ENCODE measurements at places on chromosomes 5 and 9. TPM values are rescaled to one million over a fixed set of nuclear protein-coding genes. Genes with fewer than 3 reads are reported as not detected.
A peak's percentile ranks its signal among the peaks of the same experiment; 100 is the strongest.

DNA sequence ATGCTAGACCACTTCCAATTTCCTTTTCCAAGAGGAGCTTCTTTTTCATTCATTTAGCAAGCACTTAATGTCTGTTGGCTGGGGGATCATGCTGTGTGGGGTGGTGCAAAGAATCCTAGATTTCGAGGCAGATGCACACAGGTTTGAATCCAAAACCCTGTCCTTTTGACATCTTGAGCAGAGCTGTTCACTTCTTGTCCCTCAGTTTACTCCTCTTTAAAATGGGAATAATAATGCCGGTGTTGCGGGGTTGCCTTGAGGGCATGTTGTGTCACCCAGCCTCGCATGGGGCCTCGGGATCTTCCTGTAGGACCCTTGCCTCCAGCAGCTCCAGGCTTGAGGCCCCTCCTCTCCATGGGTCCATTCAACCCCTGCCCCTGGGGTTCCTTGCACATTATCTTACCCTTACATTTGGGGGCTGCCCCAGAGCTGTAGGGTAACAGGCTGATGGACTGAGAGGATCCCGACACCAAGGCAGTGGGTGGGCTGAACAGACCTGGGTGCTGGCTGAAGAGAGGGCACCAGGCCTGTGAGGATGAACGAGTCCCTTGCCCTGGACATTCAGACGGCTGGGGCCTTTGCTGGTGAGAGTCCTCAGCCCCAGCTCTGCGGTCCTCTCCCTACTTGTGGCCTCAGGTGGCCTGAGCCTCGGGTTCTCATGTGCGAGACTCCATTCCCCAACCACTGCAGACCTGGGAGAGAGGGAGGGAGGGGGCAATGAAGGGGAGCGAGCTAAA lies 145.8 kb downstream of the BARX1 start:
- DNase-seq, result no peak

FOXI1 gene
- total RNA-seq, result not detected

- no peak for DNase-seq
Measured at GRCh38 chr5:41334221-41334620, 120.9 kb upstream of the C6 start.

DNA sequence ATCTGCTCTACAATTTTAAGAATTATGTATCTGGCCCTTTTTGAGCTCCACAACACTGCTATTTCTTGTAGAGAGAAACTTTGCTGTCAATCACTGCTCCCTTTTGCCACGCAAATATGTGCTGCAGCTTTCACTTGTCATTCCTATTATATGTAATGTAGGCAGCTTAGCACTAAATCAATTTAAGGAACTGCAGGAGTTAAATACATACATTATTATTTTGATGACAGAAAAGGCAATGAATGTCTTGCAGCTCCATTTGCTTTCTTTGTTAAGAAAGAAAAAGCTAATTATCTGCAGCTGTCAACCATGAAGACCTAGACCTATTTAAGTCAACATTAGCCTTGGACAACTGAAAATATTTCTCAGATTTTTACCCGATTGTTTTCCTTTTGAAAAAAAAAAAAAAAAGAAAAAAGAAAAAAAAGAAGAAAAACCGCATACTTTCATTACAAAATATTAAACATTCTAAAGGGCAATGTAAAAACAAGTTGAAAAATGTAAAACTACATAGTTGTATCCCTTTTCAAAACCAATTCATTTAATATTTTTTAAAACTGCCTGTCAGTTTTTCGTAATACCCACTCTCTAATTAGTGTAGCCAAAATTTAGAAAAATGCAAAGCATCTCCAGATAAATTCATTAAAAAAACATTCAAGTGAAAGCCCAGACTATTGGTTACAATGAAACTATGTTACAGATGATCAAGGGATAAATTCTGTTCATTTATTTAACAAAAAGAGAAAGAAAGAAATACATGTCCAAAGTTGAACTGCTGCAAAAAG lies 57.2 kb downstream of the RFX3 start:
- no peak for DNase-seq

EIF4E1B gene
- total RNA-seq, result not detected

- DNase-seq, result no peak
Measured at GRCh38 chr9:83382421-83382820, 155.8 kb downstream of the FRMD3 start.

- peak; percentile 66 for DNase-seq
Measured at GRCh38 chr9:128412120-128412790, 8.4 kb upstream of the CERCAM start.

GRCh38 chr9:137041124-137041523 lies 4.9 kb downstream of the NPDC1 start:
- DNase-seq, result no peak

TCF7 gene
- total RNA-seq, result 19.2 TPM

FOXD1 gene
- total RNA-seq, result 0.38 TPM

DNA sequence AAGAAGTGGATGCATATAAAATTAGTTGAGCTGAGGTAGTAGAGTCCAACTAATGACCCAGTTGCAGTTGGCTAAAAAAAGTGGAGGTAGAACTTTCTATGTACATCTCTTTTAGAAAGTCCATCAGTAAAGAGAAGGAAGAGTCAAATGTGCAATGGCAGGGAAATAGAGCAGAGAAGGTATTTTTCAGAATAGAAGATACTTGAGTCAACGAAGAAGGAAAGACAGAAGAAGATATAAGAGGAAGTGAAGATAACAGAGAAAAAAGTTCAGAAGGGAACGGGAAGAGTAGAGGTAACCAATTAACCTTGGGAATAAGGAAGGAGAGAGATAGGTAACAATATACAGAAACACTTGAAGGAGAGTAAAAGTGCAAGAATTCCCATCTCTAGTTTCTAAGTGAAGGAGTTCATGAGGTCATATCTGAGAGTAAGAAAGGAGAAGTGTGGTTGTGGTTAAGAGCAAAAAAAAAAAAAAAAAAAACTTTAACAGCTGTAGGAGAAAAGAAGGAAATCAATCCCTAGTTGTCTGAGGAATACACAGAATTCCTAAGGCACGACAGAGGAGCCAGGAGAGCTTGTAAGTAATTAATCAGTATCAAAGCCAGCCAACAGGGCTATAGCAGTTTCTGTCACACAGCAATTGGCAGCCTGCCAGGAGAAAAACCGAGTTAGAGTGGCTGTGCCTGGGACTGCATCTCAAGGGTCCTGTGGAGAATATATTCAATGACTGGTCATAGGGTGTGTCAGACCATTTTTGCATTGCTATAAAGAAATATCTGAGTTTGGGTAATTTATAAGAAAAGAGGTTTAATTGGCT lies 61.0 kb downstream of the ARL15 start:
- DNase-seq, result no peak

GPR151 gene
- not detected for total RNA-seq

DNA sequence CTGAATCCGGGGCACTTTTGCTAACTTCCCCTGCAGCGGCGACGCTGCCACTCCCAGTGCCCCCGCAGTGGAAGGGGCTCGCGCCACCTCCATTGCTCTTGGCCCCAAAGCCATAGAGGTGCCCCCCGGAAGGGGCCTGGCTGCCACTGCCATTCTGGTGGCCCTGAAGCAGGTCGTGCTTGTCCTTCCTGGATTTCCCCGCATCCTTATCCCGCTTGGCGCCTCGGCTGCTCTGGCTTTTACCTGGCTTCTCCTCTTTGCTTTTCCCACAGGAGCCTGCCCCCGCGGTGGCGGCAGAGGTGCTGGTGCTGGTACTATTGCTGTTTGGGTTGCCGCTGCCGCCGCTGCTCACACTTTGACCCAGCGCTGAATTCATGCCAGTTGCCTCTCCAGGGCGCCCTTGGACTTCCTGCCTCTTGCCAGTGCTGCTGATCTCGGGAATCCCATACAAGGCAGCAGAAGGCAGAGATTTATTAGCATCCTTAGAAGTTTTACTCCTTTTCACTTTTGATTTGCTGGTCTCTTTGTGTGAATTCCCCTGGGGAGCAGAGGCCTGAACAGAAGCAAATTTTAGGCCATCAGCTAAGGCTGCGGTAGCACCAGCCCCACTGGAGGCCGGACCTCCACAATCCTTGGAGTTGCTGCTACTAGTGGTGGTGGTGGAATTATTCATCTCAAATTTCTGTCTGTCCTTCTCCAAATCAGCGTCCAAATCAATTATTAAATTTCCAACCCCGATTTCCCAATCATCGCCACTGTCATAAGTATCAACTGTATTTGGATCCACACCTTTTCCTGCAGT lies 2.1 kb downstream of the ZNF608 start:
- DNase-seq, result no peak

NUTM2F gene
- total RNA-seq, result not detected

SLC45A2 gene
- total RNA-seq, result 0.23 TPM

DNA sequence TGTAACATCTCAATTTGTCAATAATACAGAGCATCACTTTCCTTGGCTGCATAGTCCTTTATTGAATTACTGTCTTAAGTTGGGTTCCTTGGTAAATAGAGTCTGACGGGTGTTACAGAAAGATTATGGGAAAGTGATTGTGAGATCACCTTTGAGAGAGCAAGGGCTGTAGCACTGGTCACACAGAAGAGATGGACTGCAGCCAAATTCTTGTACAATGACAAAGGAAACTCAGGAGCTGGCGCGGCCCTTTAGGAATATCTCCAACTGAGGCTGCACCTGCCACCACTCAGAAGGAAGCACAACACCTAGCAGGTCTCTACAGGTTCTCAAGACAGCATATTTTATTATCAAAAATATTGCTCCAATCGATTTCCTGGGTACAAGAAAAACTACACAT lies 350.0 kb upstream of the ISL1 start:
- DNase-seq, result no peak

GRCh38 chr9:38523121-38523520 lies 97.3 kb downstream of the ANKRD18A start:
- no peak for DNase-seq

- DNase-seq, result no peak
Measured at GRCh38 chr9:7368410-7369292, 430.9 kb downstream of the DMAC1 start.

CNTFR gene
- total RNA-seq, result not detected

DNA sequence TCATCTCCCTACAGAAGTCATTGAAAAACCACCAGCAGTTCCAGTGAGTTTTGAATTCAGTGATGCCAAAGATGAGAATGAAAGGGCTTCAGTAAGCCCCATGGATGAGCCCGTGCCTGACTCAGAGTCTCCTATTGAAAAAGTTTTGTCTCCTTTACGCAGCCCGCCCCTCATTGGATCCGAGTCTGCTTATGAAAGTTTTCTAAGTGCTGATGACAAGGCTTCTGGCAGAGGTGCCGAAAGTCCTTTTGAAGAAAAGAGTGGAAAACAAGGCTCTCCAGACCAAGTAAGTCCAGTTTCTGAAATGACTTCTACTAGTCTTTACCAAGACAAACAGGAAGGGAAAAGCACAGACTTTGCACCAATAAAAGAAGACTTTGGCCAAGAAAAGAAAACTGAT lies 90.1 kb downstream of the MAP1B start:
- DNase-seq, result no peak

DNA sequence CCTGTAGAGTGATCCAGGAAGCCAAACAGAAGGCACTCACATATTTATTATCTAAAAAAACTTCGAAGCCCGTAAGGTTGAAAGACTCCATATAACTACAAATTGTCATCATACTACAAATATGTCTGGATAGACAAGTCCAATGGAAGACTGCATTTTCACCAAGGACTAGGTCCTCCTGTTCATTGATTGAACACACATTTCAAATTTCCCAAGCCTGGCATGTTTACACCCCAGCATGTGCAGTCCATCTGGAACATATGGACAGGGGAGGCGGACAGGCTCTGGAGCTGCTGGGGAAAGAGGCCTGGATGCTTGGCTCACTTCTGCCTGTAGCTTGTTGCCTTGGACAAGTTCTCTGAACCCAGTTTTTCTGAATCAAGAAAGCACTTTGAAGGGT lies 378.7 kb downstream of the ENC1 start:
- no peak for DNase-seq

FAM151B gene
- total RNA-seq, result 0.28 TPM

PCDH1 gene
- not detected for total RNA-seq

DNA sequence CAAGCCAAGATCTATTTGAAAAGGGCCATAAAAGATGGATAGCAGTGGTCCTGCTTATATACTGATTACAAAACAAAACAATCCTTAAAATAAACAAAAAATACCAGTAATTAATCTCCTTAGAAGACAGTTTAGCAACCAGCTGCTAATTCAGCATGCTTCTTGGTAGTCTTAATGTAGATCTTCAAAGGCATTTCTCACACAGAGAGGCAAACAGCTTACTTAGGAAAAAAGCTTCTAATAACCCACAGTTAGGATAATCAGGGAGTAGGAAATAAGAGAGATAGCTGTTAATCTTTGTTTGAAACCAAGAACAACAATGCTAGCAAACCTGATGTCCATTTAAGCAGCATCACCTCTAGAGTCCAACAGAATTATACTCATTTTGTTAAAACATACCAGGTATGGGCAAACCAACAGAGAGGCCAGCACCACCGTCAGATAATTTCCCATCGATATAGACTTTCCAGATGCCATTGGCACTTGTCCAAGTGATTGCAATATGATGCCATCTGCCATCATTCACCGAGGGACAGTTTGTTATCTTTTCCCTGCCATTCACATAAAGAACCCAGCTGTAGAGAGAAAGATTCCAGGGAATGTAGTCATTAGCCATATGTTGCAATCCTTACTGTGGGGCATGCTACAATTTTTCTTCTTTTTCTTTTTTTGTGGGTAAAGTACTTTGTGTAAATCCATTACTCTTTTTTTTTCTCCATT lies 105.6 kb upstream of the TXNDC8 start:
- DNase-seq, result no peak

GRCh38 chr5:10133830-10134229 lies 115.9 kb downstream of the ATPSCKMT start:
- no peak for DNase-seq

SRP19 gene
- total RNA-seq, result 68.3 TPM

GRCh38 chr9:137804908-137805630 lies 72.5 kb upstream of the CACNA1B start:
- no peak for DNase-seq

CRHBP gene
- 0.10 TPM for total RNA-seq

DNA sequence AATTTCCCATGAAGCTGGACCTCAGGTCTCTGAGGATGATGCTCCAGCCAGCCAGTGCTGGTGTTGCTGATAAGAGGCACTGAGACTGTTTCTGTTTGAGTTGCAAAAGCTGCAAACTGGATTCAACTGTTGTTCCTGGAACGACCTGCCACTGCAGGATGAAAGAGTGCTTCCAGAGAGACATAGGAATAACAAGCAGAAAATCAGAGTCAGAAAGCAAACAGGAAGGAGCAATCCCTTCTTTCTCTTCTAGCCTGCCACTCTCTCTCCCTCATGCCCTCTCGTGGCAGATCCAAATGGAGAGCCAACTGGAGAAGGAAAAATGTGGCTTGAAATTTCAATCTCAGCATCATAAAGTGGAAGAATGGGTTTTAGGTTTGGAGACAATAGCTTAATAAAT lies 110.4 kb downstream of the STARD4 start:
- no peak for DNase-seq

GFRA3 gene
- not detected for total RNA-seq

TNC gene
- not detected for total RNA-seq

PCDHB5 gene
- not detected for total RNA-seq

DNA sequence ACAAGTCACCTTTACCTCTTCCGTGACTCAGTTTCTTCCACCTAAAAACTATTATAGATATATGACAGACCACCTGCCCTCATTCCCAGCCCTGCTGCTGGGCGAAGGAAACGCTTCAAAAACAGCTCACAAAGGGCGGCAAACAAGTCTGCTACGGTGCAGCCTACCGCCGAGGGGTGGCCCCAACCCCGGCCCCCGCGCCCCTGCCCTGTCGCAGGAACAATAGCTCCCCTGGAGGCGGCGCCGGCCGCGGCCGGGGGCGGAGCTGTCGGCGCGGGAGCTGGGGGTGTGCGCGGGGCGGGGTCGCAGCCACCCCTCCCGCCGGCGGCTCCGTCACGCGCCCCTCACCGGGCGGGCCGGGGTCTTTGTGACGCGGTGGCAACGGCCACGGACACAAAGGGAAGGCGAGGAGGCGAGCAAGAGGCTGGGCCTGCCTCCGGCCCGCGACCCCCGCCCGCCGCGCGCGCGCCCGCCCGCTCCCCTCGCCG lies at the start of gene TMEFF1:
TSS of gene TMEFF1 (plus strand) at position 362 of the 488 bp plus-strand sequence. CDS start 396 bp downstream, outside the sequence.
- peak; percentile 31 for DNase-seq

LECT2 gene
- total RNA-seq, result not detected
